ENCODE measurements at places on chromosomes 11 and 22.
A peak's percentile ranks its signal among the peaks of the same experiment; 100 is the strongest.

GRCh38 chr11:15649371-15650104 lies 534.8 kb downstream of the INSC start:
- no peak for DNase-seq

- DNase-seq = peak; percentile 91
Observed at GRCh38 chr11:67354075-67355022, 1.0 kb upstream of the POLD4 start.

- DNase-seq = no peak
Observed at GRCh38 chr11:27060816-27061460, 20.3 kb downstream of the BBOX1 start.

- no peak for DNase-seq
Observed at GRCh38 chr11:67355023-67355793, 1.9 kb upstream of the POLD4 start.

GRCh38 chr22:31103899-31104694 lies 3.3 kb downstream of the SELENOM start:
- no peak for DNase-seq

GRCh38 chr11:131582021-131582525 lies 211.7 kb downstream of the NTM start:
- DNase-seq = no peak

DNA sequence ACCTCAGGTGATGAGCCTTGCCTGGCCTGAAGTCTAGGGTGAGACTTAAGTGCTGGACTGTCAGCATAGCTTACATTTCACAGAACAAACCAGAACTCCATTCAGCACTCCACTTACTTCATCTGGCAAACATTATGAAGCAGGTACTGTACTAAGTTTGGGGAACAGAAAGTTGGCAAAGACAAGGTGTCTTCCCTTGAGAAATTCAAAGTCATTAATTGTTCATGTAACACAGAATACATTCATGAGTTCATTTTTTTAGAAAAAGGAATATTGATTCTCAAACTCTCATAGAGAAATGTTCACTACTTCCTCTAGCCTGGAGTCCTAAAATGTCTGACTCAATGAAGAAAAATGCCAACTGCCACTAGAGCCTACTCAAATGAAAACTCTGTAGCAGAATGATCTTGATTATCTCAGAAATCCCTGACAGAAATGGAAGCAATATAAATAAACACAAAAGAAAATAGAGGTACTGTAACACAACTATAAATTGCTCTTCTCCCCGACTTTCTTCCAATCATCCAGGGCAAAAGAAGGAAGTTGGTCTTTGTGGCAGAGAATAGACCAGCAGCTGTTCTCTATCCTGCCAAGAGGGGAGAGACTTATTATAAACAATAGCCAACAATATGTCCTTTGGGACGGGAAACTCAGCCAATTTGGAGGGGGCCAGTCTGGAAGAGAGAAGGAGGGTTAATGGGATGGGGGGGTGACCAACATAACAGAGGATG lies 129.2 kb upstream of the MTMR2 start:
- DNase-seq = peak; percentile 20
